ENCODE measurements at places on chromosomes 4 and X.

DNA sequence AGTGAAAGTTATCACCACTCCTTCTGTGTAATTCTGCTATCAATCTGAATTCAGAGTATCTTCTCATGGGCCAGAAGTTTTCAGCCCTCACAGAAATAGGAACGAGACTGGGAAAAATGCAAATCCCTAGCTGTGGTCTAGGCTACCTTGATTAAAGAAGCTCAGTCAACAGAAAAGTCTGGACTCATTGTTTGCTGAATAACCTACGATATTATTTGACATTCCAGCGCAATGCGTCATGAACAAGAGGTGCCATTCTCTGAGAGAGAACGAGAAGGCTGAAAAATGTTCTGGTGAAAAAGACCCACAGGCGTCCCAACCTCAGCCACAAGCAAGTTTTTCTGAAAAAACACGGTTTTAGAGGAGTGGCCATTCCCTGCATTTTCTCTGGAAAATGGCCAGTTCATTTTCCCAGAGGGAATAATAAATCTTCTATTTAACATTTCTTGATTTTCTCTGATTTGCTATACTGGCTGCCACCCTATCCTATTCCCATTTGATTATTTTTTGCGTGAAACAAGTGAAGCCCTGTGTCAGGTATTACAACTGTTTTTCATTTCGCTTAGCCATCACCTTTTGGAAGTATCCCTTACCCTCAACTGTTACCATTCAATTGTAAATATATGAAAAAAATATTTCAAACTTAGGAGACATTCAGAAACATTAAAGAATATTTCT is 1117.6 kb upstream of the PRKX start:
- no peak for DNase-seq

- no peak for DNase-seq
Measured at GRCh38 chr4:38764277-38764676, 18.5 kb downstream of the TLR10 start.

- peak; percentile 86 for DNase-seq
Measured at GRCh38 chr4:168138143-168138542, 45.8 kb downstream of the ANXA10 start.

DNA sequence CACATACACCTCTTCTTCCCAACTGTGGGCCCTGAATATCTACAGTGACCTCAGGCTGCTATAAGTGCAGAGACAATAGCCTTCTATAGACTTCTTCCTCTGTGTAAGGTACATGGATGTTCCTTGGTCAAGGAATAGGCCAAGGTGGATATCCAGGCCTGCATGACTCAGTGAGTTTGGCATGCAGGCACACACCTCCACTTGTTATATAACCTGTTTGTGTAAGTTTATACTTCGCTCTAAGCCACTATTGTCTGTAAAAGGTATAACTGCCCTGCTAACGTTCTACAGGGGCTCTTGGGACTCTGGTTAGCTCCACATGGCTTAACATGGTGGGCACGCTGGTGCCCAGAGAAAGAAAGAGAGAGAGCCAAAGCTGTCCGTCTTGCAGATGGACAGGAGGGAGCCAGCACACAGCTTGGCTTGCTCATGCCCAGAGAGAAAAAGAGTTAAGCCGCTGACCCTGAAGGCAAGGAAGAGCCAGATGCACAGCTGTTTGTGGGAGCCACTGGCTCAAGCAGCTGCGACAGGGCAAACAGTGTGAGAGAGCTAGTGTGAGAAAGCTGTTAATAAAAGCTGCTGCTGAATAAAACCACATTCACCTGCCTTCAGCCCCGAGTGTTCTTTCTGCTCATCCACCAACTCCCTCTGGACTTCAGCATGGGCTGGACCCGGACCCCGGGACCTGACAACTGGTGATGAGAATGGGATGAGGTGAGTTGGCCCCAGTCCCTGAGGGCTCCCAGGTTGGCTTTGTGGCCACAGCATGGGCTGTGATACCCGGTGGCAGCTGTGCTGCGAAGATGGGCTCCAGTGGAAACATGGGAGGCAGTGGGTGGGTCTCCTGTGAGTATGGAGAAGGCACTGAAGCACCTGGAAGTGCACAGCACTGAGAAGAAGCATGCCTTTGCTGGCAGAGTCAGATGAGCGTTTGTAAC is 44.5 kb upstream of the ZBTB33 start:
- DNase-seq, result no peak

GRCh38 chr4:119592830-119593229 is 35.8 kb downstream of the PDE5A start:
- no peak for DNase-seq

GRCh38 chrX:53605004-53605403 is 81.5 kb downstream of the HUWE1 start:
- no peak for DNase-seq

GRCh38 chr4:104494822-104495559 is at the start of gene CXXC4:
TSS of gene CXXC4 (minus strand) at chr4:104494894. CDS start at chr4:104491802, 3,092 bp downstream.
- peak; percentile 42 for DNase-seq

DNA sequence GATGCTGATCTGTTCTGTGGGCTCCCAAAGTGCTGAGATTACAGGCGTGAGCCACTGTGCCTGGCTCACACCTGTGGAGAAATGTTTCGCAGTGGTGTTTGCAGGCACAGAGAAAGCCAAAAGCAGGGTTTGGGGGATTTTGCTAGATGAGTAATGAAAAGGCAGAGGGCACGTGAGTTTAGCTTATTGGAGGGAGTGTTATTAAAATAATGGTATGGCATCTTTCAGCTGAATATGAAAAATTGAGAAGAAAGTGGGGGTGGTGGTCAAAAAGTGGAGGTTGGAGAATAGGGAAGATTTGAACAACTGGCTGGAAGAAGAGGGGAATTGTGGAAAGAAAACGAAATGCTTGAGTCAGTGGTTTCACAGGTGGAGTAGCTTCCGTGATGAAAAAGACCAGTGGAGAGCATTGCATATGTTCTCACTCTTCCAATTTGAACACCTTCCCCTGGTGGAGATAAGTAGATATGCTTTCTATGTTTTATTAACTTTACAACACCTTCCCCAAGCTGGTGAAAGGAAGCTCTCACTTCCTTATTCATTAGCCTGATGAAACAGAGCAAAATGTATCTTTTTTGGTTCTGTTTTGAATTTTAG is 1.1 kb upstream of the CHST7 start:
- DNase-seq, result no peak

- no peak for DNase-seq
Measured at GRCh38 chr4:180418819-180419531, 1824.2 kb upstream of the TENM3 start.

- no peak for DNase-seq
Measured at GRCh38 chr4:47415719-47416118, 47.8 kb downstream of the COMMD8 start.

Data from skeletal muscle cell (primary cell).